Stimulated activated CD8-positive, alpha-beta memory T cell treated with anti-CD3 and anti-CD28 coated beads, Interleukin-2, amount 100 ng/mL, for 48 hours (primary cell): ENCODE measurements at places on chromosomes 12 and 14.

DNA sequence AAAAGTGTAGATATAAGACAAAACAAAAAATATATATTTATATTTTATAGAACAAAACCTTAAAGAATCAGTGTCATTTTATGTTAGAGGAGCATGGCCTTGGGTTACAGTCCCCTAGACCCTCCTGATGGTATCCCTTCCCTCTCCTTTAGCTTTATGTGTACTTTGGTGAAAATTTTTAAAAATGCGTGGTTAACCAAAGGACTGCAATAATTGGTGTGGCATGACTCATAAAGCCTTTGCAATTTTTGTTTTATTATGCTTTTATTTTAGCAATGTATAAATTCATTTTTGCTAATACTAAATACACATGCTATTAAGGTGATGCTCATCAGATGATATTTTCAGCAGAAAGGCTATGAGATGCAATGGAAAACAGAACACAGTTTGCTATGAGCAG, 264.4 kb downstream of the SYT1 start:
- no peak for DNase-seq

DNA sequence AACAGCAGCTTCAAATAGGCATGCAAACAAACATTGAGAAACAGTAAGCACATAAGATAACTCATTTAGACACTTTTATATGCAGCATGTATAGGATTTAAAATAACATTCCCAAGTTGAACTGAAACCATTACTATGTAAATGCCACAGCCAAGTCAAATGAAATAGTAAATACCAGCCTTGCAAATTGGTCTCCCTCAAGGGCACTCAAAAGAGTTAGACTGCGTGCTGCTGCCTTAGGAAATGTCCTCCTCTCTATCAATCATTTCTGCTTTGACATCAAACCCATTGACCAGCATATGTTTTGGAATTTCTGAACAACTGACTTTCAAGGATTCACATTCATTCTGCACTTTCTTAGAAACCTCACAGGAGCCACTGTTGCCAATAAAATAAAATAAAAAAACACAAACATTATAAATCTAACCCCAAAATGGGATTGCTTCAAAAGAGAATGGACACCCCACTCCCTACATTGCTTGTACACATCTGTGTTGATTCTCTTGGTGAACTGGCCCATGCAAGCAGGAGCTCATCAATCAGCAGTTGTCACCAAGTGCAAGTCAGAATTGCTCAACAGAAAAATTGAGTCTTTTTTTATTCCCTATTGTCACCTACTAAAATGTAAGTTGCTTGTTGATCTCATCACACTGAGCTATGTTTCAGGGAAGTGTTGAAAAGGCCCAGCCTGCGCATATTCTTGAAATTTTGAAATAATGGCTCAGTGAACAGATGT, 256.2 kb downstream of the DAD1 start:
- DNase-seq, result no peak

- DNase-seq, result no peak
These were observed 67.9 kb upstream of the ATF1 start for GRCh38 chr12:50695961-50696360.

- no peak for DNase-seq
These were observed 78.4 kb upstream of the DNM1L start for GRCh38 chr12:32600681-32601080.

GRCh38 chr14:98705871-98706300, 566.1 kb downstream of the BCL11B start:
- no peak for DNase-seq

- DNase-seq, result no peak
These were observed 113.0 kb downstream of the TBC1D30 start for GRCh38 chr12:64937452-64937851.

GRCh38 chr12:64009321-64010068, 165.0 kb downstream of the SRGAP1 start:
- DNase-seq, result no peak

DNA sequence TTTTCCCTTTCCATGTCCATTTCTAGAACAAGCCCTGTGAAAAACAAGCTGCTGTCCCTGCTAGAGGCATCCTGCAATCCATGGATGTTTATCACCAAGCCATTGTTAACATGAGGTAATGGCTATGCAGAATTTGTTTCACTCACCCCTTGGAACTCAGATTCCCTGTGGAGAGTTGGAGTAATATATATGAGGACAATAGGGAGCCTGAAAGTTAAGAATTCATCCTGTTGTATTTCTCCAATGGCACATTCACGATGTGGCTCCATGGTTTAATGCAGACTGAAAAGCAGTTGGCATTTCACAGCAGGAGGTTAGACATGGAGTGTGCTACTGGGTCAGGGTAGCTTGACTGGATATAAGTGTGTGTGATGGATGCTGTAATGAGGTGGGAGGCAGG, 32.4 kb downstream of the GPR65 start:
- DNase-seq, result no peak

GRCh38 chr14:45048385-45048784, 35.5 kb upstream of the PRPF39 start:
- DNase-seq, result no peak

GRCh38 chr12:132061197-132061596, 82.9 kb downstream of the DDX51 start:
- no peak for DNase-seq

GRCh38 chr12:108928695-108929094, 48.8 kb downstream of the DAO start:
- no peak for DNase-seq

GRCh38 chr12:6644903-6645302, 2.3 kb downstream of the ACRBP start:
- no peak for DNase-seq

DNA sequence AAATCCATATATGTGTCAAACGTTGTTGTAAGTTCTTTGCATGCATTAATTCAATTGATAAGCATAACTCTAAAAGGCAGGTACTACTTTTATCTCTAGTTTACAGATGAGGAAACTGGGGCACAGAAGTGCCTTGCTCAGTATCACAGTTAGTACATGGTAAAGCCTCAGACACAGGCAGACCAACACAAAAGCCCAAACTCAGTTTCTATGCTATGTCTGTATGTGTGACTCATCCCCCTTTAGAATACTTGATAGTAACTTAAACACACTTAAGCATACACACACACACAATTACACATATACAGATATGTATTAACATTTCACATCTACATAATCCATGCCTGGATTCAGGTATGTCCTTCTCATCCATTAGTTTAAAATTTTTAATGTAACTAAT, 88.0 kb downstream of the EPS8 start:
- DNase-seq, result no peak

DNA sequence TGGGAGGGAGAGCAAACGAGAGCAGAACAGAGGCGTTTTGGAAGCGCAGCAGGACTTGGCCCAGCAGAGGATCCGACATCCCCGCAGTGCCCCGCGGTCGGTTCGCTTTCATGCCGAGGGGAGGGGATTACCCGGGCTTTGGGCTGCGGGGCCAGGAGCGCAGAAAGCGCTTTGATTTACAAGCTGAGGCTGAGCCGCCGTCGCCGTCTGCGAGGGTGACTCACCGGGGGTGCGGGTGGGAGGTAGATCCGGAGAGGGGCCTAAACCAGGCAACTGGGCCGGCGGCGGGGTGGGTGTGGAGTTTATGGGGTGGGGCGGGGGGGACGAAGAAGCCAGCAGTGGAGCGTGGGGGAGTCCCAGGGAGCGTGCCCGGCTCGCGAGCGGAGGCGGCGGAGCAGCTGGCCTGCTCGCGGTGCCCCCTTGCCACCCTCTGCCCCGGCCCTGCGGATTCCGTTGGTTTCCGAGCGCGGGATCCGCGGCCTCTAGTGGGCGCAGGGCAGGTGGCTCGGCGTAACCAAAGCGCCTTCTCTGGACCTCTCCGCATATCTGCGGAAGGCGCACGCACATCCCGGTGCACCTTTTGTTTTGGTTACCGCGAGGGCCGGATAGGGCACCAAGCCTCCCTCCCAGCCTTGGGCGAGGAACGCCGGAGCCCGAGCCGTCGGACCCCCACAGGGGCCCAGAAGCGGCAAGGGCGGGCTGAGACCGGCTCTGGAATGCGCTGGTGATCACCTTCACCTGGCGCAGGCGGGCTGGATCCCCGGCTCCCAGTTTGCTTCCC, 2.6 kb downstream of the SIX4 start:
- DNase-seq, result peak; percentile 60

DNA sequence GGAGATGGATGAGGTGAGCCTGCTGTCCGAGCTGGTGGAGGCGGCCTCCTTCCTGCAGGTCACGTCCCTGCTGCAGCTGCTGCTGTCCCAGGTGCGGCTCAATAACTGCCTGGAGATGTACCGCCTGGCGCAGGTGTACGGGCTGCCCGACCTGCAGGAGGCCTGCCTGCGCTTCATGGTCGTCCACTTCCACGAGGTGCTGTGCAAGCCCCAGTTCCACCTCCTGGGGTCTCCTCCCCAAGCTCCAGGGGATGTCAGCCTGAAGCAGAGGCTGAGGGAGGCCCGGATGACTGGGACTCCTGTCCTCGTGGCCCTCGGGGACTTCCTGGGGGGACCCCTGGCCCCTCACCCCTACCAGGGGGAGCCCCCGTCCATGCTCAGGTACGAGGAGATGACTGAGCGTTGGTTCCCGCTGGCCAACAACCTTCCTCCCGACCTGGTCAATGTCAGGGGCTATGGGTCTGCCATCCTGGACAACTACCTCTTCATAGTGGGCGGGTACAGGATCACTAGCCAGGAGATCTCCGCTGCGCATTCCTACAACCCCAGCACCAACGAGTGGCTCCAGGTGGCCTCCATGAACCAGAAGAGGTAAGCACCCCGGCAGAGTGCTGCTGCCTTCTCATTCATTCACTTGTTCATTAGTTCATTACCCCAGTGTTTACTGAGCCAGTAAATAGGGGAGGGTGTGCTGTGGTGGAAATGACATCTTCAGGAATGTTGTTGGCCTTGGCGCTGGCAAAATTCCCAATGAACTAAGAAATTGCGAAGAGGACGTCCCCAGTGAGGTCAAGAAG, 774 bp upstream of the MANSC4 start:
- DNase-seq, result peak; percentile 4

DNA sequence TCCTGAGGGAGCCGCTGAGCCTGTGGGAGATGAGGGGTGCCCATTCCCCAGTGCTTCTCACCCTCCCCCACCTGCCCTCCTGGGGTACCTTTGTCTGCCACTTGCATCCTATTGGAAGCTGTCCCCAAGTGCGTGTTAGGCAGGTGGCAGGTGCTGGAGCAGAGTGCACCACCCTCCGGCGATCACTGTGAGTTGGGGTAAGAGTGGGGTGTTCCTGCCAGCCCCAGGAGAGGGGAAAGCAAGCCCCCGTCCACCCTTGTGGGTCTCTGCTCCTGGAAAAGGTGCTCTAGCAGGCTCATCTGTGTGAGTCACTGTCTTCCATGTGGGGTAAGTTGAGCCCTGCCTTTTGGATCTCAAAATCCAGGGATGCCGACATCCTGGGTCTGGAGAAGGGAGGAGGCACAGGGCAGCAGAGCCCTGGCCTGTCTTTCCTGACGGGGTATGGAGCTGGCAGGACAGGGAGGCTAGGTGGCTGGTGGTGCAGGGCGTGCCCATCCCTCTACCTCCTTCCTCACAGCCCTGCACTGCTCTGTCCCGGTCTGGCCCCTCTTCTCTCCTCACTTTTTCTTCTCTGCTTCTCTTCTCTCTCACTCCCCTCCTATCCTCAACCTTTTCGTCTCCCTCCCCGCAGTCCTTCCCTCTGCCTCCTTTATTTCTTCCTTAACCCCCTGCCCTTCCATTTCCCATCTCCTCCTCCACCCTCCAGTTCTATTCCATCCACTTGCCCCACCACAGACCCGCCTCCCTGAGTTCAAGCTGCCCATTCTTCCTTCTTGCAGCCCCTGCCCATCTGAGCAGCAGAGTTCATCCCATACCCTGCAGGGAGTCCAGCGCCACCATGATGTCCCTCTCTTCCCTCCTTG, 20.1 kb upstream of the KRT7 start:
- DNase-seq, result no peak

DNA sequence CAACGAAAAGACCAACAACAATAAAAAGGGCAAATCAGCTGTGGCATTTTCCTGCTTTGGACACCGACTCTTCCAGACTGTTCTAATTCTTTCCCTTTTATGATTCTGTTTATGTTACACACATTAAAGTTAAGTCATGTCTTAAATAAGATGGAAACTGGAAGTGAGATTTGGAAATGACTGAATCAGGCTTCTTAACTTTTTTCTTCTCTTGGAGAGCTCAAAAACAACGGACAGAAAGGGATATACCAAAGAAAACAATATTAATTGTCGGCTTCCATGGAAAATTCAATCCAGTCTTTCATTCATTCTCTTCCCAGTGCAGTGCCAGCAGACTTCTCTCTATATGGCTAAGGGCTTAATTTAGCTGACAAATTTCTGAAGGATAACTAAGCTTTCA, 214.9 kb upstream of the DDHD1 start:
- DNase-seq, result no peak

GRCh38 chr14:103346286-103346685, 12.2 kb downstream of the EIF5 start:
- DNase-seq, result no peak

DNA sequence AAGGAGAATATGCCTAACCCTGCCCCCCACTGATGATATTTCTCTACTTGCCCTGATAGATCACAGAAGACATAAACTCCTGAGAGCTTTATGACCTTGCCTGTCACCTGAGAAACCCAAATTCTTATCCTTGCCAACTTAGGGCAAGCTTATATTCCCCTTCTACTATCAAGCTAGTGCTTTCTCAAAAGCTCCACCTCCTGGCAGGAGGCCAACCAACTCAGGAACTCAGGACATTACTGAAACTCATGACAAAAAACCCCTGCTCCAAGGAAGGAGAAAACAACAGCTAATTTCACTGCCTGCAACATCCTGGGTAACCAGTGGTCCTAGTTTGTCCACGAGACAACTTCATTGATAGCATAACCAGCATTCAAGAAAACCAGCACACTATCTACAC, 60.9 kb upstream of the FSCB start:
- no peak for DNase-seq

DNA sequence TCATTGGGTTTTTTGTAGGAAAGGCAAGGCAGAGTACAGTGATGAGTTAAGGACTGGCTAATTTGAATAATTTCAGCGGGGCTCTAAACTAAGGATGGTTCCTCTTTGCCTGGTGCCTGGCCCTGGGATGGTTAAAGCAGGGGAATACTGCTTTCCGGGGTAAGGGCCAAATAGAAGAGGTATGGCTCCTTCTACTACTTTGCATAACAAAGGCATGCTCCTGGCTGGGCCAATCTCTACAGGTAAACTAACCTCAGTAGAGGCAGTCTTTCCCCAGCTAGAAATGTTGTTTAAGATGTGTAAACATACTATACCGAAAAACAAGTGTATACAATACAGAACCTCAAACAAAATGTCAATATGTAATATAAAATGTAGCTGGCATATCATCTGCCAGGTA, 1239.0 kb downstream of the SLC16A7 start:
- no peak for DNase-seq

- no peak for DNase-seq
These were observed 46.3 kb upstream of the PTGDR start for GRCh38 chr14:52220924-52221811.

DNA sequence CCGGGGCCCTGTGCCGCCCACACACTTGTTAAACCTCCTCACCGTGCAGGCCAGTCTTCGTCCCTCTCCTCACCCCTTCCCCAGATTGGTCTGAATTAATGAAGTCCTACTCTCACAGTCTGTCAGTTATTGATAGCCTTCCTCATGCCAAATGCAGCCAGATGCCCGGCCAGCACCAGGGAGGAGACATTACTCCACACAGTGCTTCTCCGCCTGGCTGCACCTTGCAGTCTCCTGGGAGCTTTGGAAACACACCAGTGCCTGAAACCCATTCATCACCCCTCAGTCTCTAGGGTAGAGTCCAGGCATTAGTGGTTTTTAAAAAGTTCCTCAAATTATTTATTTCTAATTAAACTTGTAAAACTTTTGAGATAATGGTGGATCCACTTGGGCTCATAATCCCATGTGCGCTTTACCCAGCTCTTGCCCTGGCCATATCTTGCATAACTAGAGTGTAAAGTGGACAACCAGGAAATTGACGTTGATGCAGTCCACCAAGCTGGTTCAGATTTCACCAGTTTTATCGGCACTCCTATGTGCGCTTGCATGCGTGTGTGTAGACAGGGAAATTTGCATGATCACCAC, 38.2 kb upstream of the TSPAN9 start:
- DNase-seq, result no peak
